Panc1 (cell line): ENCODE measurements at places on chromosomes 11 and 22. TPM values are rescaled to one million over a fixed set of nuclear protein-coding genes. Genes with fewer than 3 reads are reported as not detected.

GRCh38 chr22:36196254-36197064 lies 5.2 kb downstream of the APOL4 start:
- DNase-seq = no peak
- no peaks in the 10 kb centered on the region for H3K4me1 ChIP-seq
- H3K4me3 ChIP-seq = no peak overlapping the region
- H3K27me3 ChIP-seq = no peaks in the 10 kb centered on the region

DNA sequence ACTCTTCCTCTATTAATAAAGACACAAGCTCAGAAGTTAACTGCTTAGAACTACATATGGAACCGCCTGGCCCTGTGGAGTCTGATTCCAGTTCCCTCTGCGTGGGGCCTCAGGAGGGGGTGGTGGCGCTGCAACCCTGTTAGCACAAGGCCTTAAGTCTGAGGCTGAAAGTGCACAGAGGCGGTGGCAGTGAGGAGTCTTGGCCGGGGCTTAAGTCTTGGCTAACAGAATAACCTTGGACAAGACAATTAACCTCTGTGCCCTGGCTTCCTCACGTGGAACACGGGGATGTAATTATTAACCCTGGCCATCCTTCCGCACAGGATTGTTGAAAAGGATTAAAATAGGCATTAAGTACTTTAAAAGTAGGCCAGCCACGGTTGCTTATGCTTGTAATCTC lies 191.5 kb downstream of the CEP164 start:
- no peaks in the 10 kb centered on the region for H3K27me3 ChIP-seq
- no peak overlapping the region for H3K27ac ChIP-seq
- no peak overlapping the region for H3K4me3 ChIP-seq
- H3K4me1 ChIP-seq = no peaks in the 10 kb centered on the region
- no peaks in the 10 kb centered on the region for H3K36me3 ChIP-seq
- DNase-seq = no peak

- no peaks in the 10 kb centered on the region for H3K4me1 ChIP-seq
- H3K36me3 ChIP-seq = no peaks in the 10 kb centered on the region
- H3K4me3 ChIP-seq = no peak overlapping the region
- DNase-seq = no peak
- no peak overlapping the region for H3K27ac ChIP-seq
These were observed 158.4 kb downstream of the ATG16L2 start for GRCh38 chr11:72972496-72973128.

- DNase-seq = no peak
- no peak overlapping the region for H3K4me3 ChIP-seq
- no peaks in the 10 kb centered on the region for H3K36me3 ChIP-seq
- H3K27ac ChIP-seq = no peak overlapping the region
- no peaks in the 10 kb centered on the region for H3K4me1 ChIP-seq
- no peaks in the 10 kb centered on the region for H3K27me3 ChIP-seq
These were observed 6.0 kb downstream of the AIFM3 start for GRCh38 chr22:20972933-20973577.

DNA sequence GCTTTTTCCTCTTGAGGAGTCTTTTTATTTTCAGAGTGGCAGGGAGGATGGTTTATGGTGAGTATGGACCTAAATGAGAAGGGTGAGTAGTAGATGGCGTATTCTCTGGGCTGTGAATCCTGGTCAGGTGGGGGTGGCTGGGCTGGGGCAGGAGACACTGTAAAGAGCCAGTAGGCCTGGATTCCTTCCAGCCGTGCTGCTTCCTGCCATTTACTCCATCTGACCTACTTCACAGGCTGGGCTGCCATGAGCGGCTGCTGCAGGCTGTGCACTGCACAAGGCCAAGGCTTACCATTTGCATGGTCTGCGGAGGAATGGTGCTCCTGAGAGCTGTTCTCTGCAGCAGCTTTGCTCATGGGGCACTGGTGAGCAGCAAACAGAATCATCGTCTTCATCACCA lies 297.6 kb downstream of the KIRREL3 start:
- H3K27me3 ChIP-seq = 0 out of 2 replicates have a peak, but pooled peaks cover 4% of the 10 kb centered on the region
- H3K4me3 ChIP-seq = no peak overlapping the region
- H3K27ac ChIP-seq = no peak overlapping the region
- no peaks in the 10 kb centered on the region for H3K36me3 ChIP-seq
- DNase-seq = no peak
- H3K4me1 ChIP-seq = no peaks in the 10 kb centered on the region

GRCh38 chr11:125451400-125452124 lies 44.5 kb downstream of the FEZ1 start:
- H3K4me1 ChIP-seq = peaks cover 5% of the 10 kb centered on the region; the same call in 1 of the 2 replicates
- H3K36me3 ChIP-seq = no peaks in the 10 kb centered on the region

DNA sequence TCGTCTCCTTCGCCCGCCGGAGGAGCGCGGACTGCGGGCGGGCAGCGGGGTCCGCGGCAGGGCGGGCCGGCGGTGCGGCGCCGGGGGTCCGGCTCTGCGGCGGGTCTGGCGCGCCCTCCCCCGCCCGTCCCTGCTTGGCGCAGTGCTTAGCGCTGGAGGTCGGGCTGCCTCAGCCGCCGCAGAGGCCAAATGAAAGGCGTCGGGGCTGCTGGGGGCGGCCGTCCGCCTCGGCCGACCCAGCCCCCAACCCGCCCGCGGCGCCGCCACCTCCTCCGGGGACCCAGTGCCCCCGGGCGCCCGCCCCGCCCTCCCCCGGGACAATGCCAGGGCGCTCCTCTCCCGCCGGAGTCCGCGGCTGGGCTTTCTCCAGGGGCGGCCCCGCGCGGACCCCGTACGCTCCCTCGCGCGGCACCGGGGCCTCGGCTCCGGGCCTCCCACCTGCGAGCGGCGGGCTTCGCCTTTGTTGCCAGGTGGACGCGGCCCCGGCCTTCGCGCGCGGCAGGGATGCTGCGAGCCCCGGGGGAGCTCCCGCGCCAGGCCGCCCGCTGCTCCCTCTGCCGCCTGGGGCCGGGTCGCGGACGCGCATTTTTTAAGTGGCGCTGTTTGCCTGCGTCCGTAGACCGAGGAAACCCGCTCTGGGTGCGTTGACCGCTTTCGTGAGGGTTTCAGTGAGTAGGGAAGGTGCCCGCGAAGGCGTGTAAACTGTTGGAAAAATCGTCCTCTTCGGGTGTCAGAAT lies 583 bp downstream of the APLP2 start:
- no peaks in the 10 kb centered on the region for H3K36me3 ChIP-seq
- H3K27me3 ChIP-seq = no peaks in the 10 kb centered on the region
- DNase-seq = no peak

DNA sequence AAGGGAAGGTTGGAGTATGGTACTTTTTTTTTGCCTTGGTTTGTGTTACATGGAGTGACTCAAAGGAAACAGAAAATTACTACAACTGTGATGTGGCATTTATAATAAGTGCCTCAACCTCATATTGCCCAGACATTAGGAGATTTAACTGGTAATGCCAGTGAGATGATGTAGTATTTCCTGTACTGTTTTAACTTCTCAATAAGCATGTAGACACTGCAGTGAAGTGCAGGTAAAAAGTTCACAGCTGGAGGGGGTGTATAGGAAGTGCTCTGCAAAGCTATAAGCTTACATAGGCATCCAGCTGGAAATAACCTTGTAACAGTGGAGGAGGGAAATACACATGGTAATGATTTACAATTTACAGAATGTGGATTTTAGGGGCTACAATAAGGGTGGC lies 138.2 kb upstream of the MTMR2 start:
- no peak for DNase-seq
- H3K36me3 ChIP-seq = no peaks in the 10 kb centered on the region
- no peaks in the 10 kb centered on the region for H3K27me3 ChIP-seq
- H3K27ac ChIP-seq = no peak overlapping the region

The OR5A2 gene
- total RNA-seq = not detected

- no peaks in the 10 kb centered on the region for H3K27me3 ChIP-seq
- peak within 1 kb of the TSS; percentile 97 for H3K27ac ChIP-seq
- H3K4me3 ChIP-seq = peak within 1 kb of the TSS; percentile 95
- peaks cover 3% of the 10 kb centered on the region; the same call in 1 of the 2 replicates for H3K36me3 ChIP-seq
- DNase-seq = no peak
- H3K4me1 ChIP-seq = peaks cover 22% of the 10 kb centered on the region
These were observed at the start of gene INPPL1 for GRCh38 chr11:72224564-72225410. TSS of gene INPPL1 (plus strand) at chr11:72224767. CDS start at chr11:72224985, 218 bp downstream.

- H3K27me3 ChIP-seq = no peaks in the 10 kb centered on the region
- H3K27ac ChIP-seq = no peak overlapping the region
- no peak overlapping the region for H3K4me3 ChIP-seq
- peak; percentile 47 for DNase-seq
- peaks cover 16% of the 10 kb centered on the region for H3K4me1 ChIP-seq
These were observed 90.0 kb downstream of the ARHGAP42 start for GRCh38 chr11:100777103-100777502.

- no peak overlapping the region for H3K27ac ChIP-seq
- H3K27me3 ChIP-seq = no peaks in the 10 kb centered on the region
- no peaks in the 10 kb centered on the region for H3K4me1 ChIP-seq
- H3K36me3 ChIP-seq = no peaks in the 10 kb centered on the region
- no peak for DNase-seq
These were observed 8.8 kb downstream of the SCGB2A1 start for GRCh38 chr11:62217191-62217748.

- H3K27ac ChIP-seq = peak overlapping the region; percentile 97
- no peak overlapping the region for H3K4me3 ChIP-seq
These were observed 60.6 kb upstream of the CD44 start for GRCh38 chr11:35078470-35078735.
